BE2C (cell line): ENCODE measurements at places on chromosomes 12 and 14.

DNA sequence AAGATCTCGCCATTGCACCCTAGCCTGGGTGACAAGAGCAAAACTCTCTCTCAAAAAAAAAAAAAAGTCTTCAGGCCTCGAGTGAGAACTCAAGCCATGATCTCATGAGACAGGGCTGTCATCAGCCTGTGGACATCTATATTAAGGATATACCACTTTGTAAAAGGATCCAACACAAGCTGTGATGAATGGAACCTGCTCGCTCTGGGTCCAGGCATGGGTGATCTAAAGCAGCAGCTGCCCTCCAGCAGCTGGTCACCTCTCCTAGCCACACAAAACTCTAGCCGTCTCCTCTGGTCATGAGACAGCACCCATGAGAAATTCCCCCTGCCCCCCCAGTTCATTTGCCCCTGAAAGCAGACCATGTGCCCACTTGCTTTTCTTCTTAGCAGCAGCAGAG lies 19.1 kb upstream of the DGLUCY start:
- DNase-seq = no peak

DNA sequence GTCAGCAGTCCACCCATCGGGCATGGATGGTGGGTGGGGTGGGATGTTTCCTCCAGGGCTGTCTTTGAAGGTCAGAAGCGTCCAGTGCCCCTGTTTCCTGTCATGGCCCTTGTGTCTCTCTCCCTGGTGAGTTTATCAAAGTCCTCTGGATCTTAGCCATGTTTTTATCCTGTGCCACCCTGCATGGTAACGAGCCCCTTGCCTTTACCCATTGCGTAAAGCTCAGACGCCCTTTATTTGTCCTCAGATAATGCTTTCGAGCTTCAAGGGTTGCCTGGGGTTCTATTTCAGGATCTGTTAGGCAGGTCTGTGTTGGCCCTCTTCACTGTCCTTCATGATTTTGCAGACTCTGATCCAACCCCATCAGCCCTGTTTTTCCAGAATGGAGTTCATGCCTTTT lies 172.9 kb downstream of the TSPAN9 start:
- no peak for DNase-seq

DNA sequence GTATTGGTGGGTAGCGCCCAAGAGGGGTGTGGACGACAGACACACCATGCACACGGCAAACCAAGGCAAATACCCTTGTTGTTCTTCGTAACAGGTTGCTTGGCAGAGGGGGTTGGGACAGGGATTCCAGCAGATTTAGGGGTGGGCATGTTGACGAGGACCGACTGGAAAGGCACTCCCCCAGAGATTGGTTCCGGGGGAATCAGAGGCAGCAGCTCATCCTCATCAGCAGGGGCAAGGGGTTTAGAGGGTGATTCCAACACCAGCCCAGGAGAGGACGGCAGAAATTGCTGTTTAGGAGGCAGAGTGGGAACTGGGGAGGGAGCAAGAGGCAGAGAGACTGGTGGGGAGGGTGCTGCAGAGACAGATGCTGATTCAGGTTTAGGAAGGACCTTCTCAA lies 9.3 kb downstream of the NACA start:
- DNase-seq = no peak

- no peak for DNase-seq
These were observed 44.5 kb upstream of the EEA1 start for GRCh38 chr12:92973614-92974013.

GRCh38 chr12:45247589-45247988 lies 31.7 kb downstream of the ANO6 start:
- DNase-seq = no peak

DNA sequence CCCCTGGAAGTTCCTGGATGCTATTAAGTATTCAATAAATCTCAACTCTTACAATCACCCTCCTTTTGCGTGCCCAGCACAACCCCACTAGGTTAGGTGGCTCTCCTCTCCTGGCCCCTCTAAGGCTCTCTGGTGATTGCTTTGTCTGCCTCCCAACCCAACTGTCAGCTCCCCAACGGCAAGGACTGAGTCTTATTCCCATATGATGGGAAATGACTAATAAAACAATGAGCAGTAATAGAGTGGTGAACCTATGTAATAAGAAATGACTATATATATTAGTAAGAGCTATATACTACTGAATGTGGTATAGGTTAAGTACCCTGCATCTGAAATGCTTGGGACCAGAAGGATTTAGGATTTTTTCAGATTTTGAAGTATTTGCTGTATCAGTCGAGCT lies 8.1 kb downstream of the APPL2 start:
- no peak for DNase-seq

DNA sequence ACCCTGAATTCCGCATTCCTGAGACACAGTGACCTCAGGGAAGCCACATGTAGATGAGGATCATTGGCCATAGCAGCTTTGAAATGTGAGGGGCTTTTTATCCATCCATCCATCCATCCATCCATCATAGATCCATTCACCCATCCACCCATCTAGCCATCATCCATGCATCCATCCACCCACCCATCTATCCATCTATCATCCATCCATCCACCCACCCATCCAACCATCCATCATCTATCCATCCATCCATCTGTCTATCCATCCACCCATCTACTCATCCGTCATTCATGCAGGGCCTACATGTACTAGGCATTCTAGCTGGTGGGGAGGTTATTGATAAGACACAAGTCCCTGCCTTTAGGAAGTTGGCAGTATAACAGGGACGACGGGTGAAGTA lies 27.9 kb upstream of the CEBPE start:
- DNase-seq = no peak

DNA sequence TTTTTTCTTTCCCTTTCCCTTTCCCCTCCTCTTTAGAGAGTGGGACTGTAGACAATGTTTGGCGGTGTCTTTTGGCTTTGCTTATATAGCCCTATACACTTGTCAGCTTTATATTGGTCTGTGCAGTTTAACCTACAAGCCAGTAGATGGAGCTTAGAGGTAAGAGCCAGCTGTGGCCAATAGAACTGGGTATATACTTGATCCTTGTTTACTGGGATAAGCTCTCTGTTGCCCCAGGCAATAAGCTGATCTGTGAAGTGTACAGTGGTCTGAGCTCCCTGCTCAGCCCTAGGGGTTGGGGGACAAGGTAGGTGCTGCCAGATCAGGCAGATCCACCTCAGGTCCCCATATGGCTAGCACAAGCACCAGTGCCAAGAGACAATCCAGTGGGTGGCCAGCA lies 434.1 kb downstream of the NOVA1 start:
- no peak for DNase-seq

GRCh38 chr12:97923546-97923945 lies 460.9 kb downstream of the RMST start:
- no peak for DNase-seq

DNA sequence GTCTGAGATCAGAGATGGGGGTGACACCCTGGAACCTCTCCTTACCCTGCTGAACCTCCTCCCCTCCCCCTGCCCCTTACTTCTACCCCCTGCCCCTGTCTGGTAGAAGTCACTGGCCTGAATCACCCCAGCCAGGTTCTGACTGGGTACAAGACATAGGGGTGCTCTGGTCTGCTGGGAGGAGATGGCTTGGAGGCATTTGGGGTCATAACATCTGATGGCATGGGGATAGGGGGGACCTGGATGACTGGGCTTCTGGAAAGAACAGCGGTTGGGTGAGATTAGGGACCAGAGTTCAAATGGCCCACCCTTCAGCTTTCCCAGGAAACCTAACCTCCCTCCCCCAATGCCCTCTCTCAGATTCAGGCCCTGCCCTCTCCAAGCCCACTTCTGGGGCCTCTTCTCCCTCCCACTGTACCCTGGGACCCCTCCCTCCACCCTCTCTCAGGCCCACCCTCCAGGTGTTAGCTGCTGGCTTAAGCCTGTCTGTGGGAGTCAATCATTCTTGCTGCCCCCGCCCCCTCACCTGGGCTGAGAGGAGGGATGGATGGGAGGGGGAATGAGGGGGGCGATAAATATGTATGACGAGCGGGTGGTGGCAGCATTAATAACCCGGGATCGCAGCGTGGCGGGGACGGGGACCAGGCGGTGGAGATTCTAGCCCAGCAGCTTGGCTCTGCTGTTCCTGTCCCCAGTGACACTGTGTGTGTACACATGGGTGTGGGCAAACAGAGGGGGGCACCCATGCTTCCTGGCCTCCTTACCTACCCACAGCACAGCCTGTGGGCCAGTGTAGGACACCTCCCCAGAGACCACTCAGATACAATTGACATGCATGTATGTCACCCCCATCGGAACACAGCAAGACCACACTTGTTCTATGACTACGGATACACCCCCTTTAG lies 5.9 kb downstream of the NXPH4 start:
- DNase-seq = no peak

DNA sequence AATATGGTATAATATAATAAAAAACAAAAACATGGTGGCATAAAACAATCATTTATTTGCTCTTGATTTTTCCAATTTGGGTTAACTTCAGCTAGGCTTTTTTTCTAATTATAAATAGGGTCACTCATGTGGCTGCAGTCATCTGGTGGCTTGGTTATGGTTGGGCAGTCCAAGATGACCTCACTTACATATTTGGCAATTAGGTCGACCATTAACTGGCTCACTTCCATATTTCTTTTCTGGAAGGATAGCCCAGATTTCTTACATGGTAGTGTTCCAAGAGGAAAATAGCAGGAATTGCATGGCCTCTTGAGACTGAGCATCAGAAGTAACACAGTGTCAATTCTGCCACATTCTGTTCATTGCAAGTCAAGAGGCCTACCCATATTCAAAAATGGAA lies 153.4 kb downstream of the FUT8 start:
- no peak for DNase-seq

DNA sequence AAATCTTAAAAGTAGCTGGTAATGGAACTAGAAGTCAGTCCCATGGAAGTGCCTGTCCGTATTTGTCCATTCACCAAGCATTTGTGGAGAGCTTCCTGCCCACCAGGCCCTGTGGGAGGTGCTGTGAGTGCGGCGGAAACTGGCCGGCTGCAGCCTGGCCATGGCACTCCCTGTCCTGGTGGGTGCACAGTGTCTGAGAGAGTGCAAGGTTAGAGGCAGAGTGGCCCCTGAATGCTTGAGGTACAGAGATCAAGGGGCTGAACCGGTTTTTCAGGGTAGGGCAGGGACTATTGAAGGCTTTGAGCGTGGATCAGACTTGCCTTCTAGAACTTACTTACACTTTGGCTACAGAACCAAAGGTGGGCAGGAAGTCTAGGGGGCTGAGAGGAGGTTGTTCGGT lies 92.9 kb downstream of the ESR2 start:
- no peak for DNase-seq

- no peak for DNase-seq
These were observed 2.7 kb upstream of the RPS6KA5 start for GRCh38 chr14:91063119-91063518.

DNA sequence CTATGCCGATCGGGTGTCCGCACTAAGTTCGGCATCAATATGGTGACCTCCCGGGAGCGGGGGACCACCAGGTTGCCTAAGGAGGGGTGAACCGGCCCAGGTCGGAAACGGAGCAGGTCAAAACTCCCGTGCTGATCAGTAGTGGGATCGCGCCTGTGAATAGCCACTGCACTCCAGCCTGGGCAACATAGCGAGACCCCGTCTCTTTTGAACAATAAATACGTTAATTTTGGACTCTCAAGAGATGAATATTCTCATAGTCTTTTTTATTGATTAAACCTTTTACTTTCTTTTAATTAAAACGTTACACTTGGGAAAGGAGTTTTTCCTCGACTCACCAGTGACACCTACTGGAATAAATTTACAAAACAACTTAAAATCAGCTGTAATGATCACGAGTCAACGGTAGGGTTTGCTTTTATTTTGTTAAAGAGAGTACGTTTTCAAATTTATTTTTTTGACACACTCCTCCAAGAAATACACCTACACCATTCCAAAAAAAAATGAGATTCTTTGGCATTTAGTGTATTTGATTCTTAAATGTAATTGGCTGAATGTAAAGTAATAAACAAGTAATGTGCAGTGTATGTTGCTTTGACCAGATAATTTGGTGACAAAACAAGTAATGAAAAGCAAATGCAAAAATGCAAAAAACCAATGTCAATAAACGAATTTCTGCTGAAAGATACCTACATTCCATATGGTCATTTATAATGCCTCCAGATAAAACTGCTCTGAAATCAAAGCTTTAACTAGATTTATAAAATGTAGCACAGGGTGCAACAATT lies 687 bp upstream of the RPS29 start:
- DNase-seq = peak; percentile 69

DNA sequence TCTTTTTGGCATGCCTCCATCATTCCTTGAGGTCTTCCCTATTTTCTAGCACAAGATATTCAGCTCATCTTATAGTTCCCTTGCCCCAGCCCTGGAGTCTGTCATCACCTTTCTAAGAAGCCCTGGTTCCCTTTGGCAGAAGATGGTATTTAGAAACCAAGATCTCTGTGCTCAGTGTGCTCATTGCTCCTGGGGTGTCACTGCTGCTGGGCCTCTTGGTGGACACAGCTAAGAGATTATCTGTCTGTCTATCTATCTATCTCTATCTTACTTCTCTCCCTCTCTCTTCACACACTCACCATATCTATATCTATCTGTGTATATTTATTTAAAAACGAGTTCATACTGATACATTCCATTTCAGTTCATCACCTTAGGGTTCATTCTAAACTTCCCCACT lies 67.2 kb downstream of the DAO start:
- no peak for DNase-seq

DNA sequence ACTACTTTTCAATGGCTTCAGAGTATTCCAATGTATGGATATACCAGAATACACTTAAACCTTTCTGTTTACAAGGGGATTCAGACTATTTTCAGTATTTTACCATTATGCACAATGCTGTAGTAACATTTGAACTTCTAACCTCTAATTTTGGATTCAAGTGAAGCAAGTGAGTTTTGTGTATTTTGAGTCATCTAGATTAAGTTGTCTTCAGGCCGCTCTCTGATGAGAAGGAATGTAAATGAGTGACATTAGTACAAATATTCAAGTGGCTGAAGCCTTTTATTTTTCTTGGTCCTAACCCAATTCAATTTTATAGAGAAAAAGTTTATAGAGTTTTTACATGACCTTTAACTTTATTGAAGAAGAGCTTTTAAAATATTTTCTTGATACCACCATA lies 125.6 kb downstream of the PDE3A start:
- no peak for DNase-seq

GRCh38 chr12:116339062-116339461 lies 61.6 kb upstream of the MED13L start:
- no peak for DNase-seq

GRCh38 chr14:97975962-97976361 lies 1178.8 kb downstream of the VRK1 start:
- DNase-seq = no peak

- DNase-seq = no peak
These were observed 2.7 kb upstream of the ARL6IP4 start for GRCh38 chr12:122977655-122978392.
